ENCODE measurements at places on chromosomes 5 and 9. TPM values are rescaled to one million over a fixed set of nuclear protein-coding genes. Genes with fewer than 3 reads are reported as not detected.

The PCSK1 gene
- not detected for total RNA-seq

The RASEF gene
- total RNA-seq, result 0.16 TPM

The CHMP5 gene
- total RNA-seq, result 65.9 TPM

The LHX2 gene
- total RNA-seq, result 0.18 TPM

The IGFBPL1 gene
- total RNA-seq, result 9.1 TPM

The DENND1A gene
- 6.0 TPM for total RNA-seq

The ANKDD1B gene
- not detected for total RNA-seq

The SPATA31D1 gene
- total RNA-seq, result not detected

The PCDH1 gene
- total RNA-seq, result not detected

The ARID3C gene
- not detected for total RNA-seq

The THBS4 gene
- 0.42 TPM for total RNA-seq

The PCDHGC5 gene
- total RNA-seq, result not detected

The OLFML2A gene
- 7.8 TPM for total RNA-seq

The ZNF883 gene
- not detected for total RNA-seq

The FCN2 gene
- not detected for total RNA-seq

The TMEM232 gene
- total RNA-seq, result 2.1 TPM

The HTR1A gene
- total RNA-seq, result not detected

The STKLD1 gene
- total RNA-seq, result 0.63 TPM

The RABEPK gene
- total RNA-seq, result 25.1 TPM

The CLINT1 gene
- 79.4 TPM for total RNA-seq

The MBLAC2 gene
- total RNA-seq, result 3.3 TPM

The ALDH1A1 gene
- total RNA-seq, result not detected

The TRIM7 gene
- total RNA-seq, result 28.0 TPM

The MCC gene
- total RNA-seq, result 22.8 TPM

The PFN3 gene
- total RNA-seq, result not detected

The CCDC192 gene
- total RNA-seq, result not detected

The LRRC26 gene
- not detected for total RNA-seq

The TAF11L10 gene
- not detected for total RNA-seq

The PRDM9 gene
- not detected for total RNA-seq

The FOXI1 gene
- not detected for total RNA-seq

The SLC27A6 gene
- 3.2 TPM for total RNA-seq

The CCL21 gene
- total RNA-seq, result not detected

The COL27A1 gene
- total RNA-seq, result 4.7 TPM

The CDH10 gene
- not detected for total RNA-seq

The DMGDH gene
- not detected for total RNA-seq

The CEL gene
- not detected for total RNA-seq

The TRPM3 gene
- total RNA-seq, result 0.03 TPM

The IL3 gene
- not detected for total RNA-seq

The CYLC2 gene
- not detected for total RNA-seq

The MYOZ3 gene
- not detected for total RNA-seq

The IZUMO3 gene
- not detected for total RNA-seq

The ADCY2 gene
- total RNA-seq, result not detected

The CACNA1B gene
- 0.03 TPM for total RNA-seq

The DNAI1 gene
- total RNA-seq, result not detected

The PDZD2 gene
- not detected for total RNA-seq

The FOXD4 gene
- 0.24 TPM for total RNA-seq

The DDX41 gene
- total RNA-seq, result 150 TPM

The SPINK4 gene
- total RNA-seq, result not detected

The PRUNE2 gene
- 2.2 TPM for total RNA-seq

The SLC1A1 gene
- total RNA-seq, result 3.9 TPM

The ACOT12 gene
- total RNA-seq, result not detected

The STPG3 gene
- not detected for total RNA-seq

The ECM2 gene
- 2.2 TPM for total RNA-seq

The CTSV gene
- 0.05 TPM for total RNA-seq

The TNFSF8 gene
- total RNA-seq, result not detected

Measured in SJSA1 (cell line).